Esophagus (tissue), 2 donors: ENCODE measurements at places on chromosomes 4 and X. TPM values are rescaled to one million over a fixed set of nuclear protein-coding genes. Genes with fewer than 3 reads are reported as not detected.

Gene SMIM10L2A
- polyA plus RNA-seq, result 1.2 TPM

Gene RHOXF2
- not detected for polyA plus RNA-seq

Gene PAGE3
- polyA plus RNA-seq, result not detected

Gene LRAT
- polyA plus RNA-seq, result 0.07 TPM
